ENCODE measurements at places on chromosomes 6 and 20.

- DNase-seq, result no peak
These were observed 227.2 kb upstream of the SULF2 start for GRCh38 chr20:48012401-48012974.

GRCh38 chr6:143575901-143576426 is 64.4 kb upstream of the FUCA2 start:
- no peak for DNase-seq

DNA sequence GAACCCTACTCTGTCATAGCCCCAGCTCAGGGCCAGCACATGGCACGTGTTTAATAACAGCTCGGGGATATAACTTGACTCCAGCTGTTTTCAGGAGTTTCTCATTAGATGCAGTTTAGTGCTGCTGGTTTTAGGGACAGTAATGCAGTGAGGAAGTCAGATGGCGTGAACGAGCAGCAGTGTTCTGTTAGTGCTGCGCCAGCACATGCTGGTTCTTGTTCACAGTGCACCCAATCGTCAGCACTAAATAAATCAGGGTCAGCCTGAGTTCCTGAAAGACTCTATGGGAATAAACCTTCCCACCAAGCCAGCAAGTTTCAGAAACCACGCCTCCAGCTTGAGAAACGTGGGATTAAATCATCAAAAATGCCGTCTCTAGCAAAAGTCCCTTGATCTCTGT is 235.9 kb upstream of the SUPT3H start:
- no peak for DNase-seq

DNA sequence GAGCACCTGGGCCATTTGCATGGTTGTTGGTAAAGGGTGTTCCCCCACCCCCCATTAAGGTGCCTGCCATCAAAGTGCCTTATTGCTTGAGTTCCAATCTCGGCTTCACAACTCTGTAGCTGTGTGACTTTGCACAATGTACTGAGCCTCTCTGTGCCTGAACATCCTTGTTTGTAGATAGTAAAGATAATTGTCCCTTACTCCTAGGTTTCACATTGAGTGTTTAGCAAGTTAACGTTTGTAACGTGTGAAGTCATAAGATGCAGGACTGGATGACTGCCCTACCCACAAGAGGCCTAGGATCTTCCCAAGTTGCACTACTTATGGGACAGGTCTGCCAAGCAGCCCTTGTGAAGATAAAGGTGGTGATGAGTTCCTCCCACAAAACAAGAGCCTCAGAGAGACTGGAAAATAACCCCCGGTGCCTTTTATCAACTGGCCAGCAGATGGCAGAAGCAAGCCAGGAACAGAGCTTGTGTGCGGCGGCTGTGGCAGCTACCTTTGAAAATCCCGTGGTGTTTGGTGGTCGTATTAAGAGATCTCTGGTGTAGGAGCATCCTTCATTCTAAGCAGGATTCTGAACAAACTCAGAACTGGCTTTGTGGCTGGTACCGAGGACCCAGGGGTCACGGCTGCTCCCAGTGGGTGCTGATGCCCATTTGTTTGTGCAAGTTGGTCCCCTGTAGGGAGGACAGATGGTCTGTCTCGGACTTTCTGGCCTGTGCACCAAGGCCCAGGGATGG is 99.1 kb downstream of the CDH26 start:
- DNase-seq, result peak; percentile 77

DNA sequence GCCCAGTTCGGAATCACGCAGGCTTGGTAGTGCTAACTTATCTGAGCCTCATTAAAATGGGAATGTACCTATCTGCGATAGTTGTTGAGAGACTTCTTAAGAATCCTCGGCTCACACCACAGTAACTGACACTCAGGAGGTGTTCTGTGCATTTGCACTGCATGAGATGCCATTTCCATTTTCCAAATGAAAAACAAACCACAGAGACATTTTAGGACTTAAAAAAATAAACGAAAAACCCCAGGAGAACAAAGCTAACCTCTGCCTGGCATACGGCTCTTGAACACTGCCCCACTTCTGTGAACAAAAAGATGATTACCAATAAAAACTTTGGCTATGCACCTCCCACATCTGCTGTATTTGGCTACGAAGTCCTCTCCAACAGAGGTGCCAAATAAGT is 37.6 kb downstream of the BEND3 start:
- DNase-seq, result no peak

GRCh38 chr6:139156551-139156950 is 21.7 kb downstream of the HECA start:
- DNase-seq, result no peak

- no peak for DNase-seq
These were observed 58.2 kb downstream of the SMAP1 start for GRCh38 chr6:70725817-70726415.

DNA sequence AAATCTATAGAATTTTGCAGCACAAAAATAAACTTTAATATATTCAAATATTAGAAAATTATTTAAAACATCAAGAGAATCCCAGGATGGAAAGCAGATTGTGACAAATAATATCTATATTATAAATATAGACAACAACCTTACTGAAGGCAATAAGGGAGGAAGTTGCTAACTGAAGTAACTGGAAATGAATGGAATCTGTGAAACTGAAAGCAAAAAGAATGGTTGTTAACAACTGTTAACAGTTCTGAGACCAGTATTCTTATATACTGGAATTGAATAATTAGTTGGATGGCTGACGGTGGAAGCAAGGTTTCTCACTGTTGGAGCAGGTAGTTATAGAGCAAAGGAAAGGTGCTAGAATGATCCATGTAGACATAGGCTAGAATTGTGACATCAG is 220.4 kb downstream of the PLCB1 start:
- no peak for DNase-seq

DNA sequence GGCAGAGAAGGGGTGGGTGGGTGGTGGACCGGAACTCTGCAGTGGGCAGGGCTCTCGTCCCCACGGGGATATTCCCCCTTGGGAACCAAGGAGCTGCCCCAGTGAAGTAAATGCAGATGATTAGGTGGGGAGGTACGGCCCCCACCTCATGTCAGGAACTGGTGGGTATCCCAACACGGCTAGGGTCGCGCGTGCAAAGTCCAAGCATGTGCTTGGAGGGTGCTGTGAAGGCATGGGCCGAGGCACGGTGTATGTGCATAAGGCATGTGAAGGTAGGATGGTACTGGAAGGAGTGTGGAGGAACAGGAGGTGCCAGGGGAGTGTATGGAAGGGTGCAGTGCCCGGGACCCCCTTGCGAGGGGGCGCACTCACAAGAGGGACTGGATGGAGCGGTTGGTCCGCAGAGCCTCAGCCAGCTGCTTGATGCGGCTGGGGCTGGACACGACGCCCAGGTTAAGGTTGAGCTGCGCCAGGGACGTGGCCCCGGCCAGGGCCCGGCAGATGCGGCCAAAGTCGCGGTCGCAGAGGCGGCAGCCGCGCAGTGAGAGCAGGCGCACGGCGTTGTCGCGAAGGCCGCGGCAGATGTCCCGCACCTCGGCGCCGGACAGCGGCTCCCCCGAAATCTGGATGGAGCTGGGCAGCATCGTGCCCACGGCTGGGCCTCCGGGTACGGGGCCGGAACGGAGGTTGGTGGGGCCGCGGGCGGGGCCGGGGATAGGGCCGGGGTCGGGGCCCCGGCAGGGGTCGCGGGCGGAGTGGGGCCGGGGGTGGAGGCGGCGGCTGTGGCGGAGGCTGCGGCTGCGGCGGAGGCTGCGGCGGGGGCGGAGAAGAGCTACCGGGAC is 783 bp downstream of the LRRC73 start:
- DNase-seq, result no peak

DNA sequence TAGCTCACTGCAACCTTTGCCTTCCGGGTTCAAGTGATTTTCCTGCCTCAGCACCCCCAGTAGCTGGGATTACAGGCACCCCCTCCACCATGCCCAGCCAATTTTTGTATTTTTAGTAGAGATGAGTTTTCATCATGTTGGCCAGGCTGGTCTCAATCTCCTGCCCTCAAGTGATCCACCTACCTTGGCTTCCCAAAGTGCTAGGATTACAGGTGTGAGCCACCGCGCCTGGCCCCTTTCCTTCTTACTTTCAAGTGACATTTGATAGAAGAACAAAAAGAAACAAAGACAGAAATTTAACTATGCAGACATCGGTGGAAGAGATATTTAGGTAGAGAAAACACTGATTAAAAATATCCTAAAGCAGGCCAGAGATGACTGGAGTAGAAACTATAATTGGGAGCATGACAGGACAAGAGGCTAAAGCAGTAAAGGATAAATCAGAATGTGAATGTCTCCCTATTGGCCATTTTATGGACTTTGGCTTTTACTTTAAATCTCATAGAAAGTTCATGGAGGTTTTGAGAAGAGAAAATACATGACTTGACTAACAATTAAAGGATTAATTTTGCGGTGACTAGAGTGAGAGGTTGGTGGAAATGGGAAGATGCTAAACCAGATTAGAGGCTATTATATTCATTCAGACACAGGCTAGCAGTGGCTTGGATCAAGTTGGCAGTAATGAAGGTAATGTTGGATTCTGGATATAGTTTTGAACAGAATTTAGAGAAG is 2.2 kb upstream of the EYS start:
- DNase-seq, result no peak

DNA sequence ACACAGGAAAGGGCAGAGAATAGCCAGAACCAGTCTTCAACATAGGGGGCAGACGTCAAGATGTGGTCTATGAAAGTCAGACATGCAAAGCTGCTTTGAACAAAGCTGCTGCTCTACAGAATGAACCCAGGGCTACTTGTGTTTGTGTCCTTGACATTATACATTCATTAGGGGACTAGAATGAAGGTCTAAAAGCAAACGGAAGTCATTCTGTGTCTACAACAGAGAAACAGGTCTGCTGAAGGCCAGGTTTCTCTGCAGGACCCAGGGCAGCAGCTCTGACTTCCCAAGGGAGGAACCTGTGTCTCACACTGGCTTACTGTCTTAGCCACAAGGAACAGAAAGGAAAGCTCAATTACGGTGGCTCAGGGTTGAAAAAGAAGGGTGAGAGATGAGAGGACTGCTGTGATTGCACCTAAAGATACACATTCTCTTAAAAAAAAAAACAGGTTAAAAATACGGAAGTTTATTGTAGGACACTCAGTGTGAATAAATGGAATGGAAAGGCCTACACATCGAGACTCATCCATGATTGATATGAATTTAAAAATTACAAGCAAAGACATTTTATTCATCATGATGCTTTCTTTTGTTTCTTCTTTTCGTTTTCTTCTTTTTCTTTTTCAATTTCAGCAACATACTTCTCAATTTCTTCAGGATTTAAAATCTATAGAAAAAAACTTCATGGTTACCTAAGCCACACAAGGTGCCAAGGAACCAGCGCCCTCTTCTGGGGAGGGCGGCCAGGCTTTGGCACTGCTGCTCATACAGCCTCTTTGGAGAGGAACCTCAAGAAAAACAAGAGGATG is 6.7 kb downstream of the PSMA7 start:
- peak; percentile 72 for DNase-seq

DNA sequence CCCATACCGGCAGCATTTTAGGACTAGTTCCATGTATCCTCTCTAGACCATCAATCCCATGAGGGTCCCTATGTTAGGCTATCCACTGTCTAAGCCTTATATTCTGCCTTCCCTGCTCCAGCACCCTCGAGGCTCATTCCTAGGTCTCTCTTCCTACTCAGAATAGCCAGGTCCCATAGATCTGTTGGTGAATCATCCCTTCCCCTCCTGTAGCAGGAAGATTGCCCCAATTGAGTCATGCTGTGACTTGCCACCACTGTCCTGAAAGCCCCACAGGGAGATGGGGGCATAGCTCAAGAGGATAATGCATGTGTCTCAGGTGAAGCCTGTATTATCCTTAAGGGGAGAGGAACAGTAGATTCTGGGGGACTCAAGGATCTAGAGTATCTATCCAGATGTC is 143.1 kb upstream of the MOCS1 start:
- no peak for DNase-seq

DNA sequence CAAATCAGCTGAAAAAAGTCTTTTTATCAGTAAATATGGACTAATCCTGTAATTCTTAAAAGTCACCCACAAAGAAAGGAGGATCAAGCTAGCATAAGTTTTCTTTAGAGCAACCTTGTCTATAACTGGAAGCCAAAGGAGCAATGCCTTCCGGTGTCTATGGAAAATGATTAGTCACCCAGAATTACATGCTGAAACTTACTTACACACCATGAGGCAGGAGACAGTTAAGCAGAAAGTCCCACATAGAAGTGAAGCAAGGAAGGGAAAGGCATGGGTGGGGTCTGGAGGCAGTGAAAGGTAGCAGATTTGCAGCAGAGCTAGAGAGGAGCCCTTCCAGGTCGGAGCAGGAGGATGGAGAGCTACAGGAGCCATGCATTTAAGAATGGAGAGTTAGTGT is 153.7 kb upstream of the RIPOR2 start:
- DNase-seq, result no peak

- no peak for DNase-seq
These were observed 2.1 kb upstream of the ERGIC3 start for GRCh38 chr20:35539756-35540212.

DNA sequence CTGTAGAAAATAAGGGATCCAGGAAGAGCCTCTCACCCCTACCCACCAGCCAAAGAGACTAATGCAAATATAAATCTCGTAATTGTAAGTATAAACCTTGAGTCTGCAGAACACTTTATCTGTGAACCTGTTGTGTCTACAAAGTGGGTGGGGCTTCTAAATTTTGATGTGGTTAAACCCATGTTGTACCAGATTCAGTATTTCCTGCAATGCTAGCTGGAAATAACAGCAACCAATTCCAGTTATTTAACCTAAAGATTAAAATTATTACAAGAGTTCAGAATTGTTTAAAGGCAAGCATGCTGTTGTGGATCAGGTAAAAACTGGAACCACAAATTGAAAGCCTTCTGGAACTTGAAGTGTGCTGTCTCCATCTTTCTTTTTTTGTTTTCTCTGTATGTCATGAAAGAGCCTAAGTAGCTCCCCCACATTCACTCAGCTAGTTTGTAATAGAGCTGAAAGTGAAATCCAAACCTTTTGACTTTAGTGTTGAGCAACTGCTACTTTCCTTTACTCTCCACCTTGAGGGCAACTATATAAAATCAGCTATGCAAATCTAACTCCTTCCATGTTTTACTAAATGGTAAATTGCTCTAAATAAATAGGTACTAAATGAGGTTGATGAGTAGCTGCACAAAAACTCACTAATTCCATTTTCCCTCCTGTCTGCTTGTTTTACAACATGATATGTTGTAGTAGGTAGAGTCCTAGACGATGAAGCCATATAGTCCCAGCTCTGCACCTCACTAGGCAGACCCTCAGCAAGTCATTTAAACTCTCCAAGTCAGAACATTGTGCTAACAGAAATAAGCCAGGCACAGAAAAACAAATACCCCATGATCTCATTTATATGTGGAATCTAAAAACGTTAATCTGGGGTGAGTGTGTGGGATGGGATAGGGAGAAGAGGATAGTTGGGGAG is 17.9 kb upstream of the THEMIS start:
- no peak for DNase-seq

All from urothelium cell line (cell line).